ENCODE measurements at places on chromosomes 3 and 15. TPM values are rescaled to one million over a fixed set of nuclear protein-coding genes. Genes with fewer than 3 reads are reported as not detected.

TM4SF1 gene
- 0.66 TPM for total RNA-seq

HTR3E gene
- total RNA-seq = not detected

DNA sequence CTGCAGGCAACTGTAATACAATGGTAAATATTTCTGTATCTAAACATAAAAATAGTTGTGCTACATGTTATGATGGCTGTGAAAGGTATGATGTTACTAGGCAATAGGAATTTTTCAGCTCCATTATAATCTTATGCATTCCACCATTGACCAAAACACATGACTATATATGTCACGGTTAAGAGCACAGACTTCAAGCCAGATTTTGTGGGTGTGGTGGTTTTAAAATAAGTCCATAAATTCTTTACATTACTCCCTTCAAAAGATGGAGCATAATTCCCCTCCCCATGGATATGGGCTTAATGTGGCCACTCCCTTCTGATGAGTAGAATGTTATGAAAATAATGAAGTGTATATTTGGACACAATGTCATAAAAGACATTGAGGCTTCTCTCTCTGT is 88.4 kb upstream of the TBC1D5 start:
- no peak for DNase-seq

- no peak for DNase-seq
Observed at GRCh38 chr15:92708635-92709034, 53.1 kb upstream of the FAM174B start.

SCN5A gene
- total RNA-seq = 11.5 TPM

DNA sequence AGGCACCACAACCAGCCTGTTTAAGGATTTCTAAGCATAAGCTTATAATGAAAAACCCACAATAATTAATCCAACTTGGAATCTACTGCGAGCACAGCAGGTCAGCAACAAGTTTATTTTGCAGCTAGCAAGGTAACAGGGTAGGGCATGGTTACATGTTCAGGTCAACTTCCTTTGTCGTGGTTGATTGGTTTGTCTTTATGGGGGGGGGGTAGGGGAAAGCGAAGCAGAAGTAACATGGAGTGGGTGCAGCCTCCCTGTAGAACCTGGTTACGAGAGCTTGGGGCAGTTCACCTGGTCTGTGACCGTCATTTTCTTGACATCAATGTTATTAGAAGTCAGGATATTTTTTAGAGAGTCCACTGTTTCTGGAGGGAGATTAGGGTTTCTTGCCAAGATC is 15.1 kb downstream of the APOD start:
- DNase-seq = no peak

GRCh38 chr3:130457671-130458070 is 59.3 kb upstream of the COL6A6 start:
- no peak for DNase-seq

GRCh38 chr3:126147932-126148683 is 32.3 kb downstream of the ALDH1L1 start:
- DNase-seq = no peak

REC114 gene
- not detected for total RNA-seq

NOX5 gene
- 0.91 TPM for total RNA-seq

GRCh38 chr3:34669490-34669889 is 871.1 kb downstream of the PDCD6IP start:
- no peak for DNase-seq

NR2E3 gene
- total RNA-seq = 0.59 TPM

DNA sequence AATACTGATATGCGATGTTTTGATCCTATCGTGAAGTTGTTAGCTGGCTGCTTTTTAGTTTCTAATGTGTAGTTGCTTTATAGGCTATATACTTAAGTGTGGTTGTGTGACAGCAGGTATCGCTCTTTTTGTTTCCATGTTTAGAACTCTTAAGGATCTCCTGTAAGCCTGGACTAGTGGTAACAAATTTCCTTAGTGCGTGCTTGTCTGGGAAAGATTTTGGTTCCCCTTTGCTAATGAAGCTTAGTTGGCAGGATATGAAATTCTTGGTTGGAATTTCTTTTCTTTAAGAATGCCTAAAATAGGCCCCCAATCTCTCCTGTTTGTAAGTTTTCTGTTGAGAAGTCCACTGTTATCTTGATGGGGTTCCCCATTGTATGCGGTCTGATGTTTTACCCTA is 173.6 kb downstream of the DOCK3 start:
- DNase-seq = no peak
